SW 1271 (cell line): ENCODE measurements at places on chromosomes 12 and 14.

GRCh38 chr14:21200752-21201461 is 45.0 kb upstream of the OR5AU1 start:
- no peak for DNase-seq

DNA sequence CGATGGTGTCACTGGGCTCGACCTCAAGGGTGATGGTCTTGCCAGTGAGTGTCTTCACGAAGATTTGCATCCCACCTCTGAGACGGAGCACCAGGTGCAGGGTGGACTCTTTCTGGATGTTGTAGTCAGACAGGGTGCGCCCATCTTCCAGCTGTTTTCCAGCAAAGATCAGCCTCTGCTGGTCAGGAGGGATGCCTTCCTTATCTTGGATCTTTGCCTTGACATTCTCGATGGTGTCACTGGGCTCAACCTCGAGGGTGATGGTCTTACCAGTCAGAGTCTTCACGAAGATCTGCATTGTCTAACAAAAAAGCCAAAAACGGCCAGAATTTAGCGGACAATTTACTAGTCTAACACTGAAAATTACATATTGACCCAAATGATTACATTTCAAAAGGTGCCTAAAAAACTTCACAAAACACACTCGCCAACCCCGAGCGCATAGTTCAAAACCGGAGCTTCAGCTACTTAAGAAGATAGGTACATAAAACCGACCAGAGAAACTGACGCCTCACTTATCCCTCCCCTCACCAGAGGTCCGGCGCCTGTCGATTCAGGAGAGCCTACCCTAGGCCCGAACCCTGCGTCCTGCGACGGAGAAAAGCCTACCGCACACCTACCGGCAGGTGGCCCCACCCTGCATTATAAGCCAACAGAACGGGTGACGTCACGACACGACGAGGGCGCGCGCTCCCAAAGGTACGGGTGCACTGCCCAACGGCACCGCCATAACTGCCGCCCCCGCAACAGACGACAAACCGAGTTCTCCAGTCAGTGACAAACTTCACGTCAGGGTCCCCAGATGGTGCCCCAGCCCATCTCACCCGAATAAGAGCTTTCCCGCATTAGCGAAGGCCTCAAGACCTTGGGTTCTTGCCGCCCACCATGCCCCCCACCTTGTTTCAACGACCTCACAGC is 717 bp downstream of the UBC start:
- DNase-seq, result no peak

DNA sequence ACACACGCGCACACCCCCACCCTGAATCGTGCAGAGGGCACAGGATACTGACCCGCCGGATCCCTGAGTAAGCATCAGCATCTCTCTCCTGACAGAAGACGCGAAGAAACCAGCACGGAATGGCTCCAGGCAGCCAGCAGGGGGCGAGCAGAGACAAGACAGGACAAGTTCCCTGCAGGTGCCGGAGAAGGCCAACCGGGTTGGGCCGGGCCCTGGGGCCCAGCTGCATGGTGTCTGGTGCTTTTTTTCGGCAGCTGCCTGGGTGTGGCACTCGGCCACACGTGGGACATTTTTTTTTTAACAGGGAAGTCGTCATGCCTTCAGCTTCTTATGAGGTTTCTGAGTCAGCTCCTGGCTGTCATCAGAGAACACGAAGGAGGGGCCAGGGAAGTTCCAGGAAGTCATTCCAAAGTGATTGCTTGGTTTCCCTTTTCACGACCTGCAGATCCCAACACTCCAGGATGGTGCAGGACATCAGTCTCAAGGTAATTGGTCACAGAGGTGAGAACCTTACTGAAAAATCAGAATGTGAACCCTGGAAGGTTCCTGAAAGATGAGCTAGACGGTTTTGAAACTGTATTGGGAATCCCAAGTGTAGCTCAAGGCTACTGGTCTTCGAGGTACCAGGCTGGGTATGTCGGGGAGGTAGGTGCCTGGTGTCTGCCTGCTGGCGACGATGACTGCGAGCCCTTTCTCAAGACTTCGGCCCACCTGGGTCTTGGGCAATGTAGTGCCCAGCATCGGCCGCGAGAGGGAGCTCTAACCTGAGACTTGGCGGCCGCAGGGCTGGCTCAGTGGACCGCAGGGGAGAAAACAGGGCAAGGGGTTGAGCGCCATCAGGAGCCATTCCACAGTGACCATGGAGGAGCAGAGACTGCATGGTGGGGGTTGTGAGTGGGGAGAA is 190.8 kb upstream of the PRMT8 start:
- DNase-seq, result peak; percentile 97

- no peak for DNase-seq
Observed at GRCh38 chr14:99189201-99189801, 82.7 kb downstream of the BCL11B start.

- no peak for DNase-seq
Observed at GRCh38 chr14:67762051-67762450, 54.3 kb downstream of the ZFYVE26 start.

DNA sequence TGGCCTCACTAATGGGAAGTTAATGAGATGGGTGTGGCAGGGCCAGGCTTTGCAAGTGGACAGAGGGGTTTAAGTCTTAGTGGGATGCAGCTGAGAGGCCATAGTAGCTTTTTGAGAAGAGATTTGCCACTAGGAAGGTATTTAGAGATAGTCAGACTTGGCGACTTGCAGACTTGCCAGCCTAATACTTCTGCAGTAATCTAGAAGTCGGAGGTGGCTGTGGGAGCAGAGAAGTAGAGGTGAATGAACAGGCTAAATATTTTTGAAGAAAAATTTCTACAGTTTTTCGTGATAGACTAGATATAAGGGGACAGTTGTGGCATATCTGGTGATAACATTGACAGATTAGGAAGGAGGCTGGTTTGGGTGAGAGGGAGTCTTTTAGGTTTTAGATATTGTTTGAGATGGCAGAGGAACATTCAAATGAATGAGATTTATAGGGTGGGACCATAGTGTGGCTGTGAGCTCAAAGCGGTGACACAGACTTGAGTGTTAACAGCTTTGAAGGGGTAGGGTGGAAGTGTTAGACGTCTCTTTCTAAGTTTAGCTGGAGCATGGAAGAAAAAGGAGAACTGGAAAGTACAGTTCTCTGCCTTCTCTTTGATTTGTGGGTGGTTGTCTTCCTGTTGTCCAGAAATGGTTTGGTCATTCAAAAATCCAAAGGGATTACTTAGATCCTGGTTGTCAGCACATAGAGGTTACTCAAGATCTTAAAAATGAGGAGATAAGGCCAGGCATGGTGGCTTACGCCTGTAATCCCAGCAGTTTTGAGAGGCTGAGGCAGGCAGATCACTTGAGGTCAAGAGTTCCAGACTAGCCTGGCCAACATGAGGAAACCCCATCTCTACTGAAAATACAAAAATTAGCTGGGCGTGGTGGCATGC is 44.9 kb downstream of the MAPKAPK5 start:
- DNase-seq, result no peak

DNA sequence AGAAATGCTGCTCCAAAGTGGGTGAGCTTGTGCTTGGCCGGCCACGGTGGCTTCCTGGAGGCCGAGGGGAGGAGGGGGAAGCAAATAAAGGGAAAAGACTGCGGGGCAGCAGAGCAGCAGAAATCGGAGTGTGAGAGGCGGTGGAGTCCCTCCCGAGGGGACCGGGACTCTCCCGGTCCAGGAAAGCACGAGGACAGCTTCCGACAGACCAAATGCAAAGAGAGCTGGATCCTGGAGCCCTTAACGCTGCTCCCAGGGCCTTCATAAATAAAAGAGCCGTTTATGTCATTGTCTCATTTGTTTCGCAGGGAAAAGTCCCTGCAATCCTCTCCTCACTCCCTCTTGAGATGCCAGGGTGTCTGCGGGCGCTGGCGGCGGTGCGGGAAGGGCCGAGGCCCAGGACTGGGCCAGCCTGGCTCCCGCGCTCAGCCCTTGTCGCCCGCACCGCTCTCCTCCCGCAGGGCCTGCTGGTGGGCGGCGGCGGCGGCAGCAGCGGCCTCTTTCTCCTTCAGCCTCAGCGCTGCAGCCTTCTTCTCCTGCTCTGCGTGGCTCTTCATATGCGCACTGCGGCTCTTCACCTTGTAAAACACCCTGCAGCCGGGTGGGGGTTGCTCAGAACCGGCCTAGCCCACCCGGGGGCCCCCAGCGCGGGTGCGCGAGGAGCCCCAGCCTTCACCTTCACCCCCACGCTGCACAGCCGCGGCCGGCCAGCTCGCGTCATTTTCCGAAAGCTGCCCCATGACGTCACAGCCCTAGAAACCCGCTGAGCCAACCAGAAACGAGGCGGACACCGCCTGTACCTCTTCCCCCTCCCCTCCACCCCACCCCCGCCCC is 4.5 kb upstream of the PNMA1 start:
- no peak for DNase-seq

GRCh38 chr12:41652981-41653380 is 464.9 kb downstream of the PDZRN4 start:
- no peak for DNase-seq

GRCh38 chr12:1634590-1635191 is 5.7 kb downstream of the WNT5B start:
- peak; percentile 30 for DNase-seq

- DNase-seq, result no peak
Observed at GRCh38 chr14:104864267-104865080, 594 bp upstream of the CEP170B start.

- DNase-seq, result no peak
Observed at GRCh38 chr14:100585448-100586152, 1.6 kb downstream of the BEGAIN start.

- no peak for DNase-seq
Observed at GRCh38 chr12:49664591-49665239, 41.4 kb downstream of the PRPF40B start.

GRCh38 chr12:9340422-9341259 is 132.4 kb upstream of the PZP start:
- no peak for DNase-seq

GRCh38 chr12:127304751-127305725 is 961.9 kb upstream of the TMEM132C start:
- DNase-seq, result no peak

GRCh38 chr12:22802883-22803630 is 178.1 kb downstream of the ETNK1 start:
- no peak for DNase-seq

GRCh38 chr12:54147186-54147585 is 41.6 kb downstream of the SMUG1 start:
- no peak for DNase-seq

DNA sequence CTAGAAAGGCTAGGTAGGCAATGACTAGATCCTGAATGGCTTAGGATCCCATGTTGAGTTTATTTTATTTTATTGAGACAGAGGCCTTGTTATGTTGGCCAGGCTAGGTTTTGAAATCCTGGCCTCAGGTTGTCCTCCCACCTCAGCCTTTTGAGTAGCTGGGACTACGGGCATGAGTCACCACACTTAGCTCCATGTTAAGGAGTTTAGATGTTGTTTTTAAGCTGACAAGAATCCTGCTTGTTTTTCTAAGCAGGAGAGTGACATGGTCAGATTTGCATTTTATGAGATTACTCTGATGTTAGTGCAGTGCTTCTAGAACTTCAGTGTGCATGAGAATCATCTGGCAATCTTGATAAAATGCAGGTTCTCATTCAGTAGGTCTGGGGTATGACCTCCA is 14.5 kb downstream of the CCDC198 start:
- no peak for DNase-seq

GRCh38 chr12:92360543-92360942 is 214.9 kb upstream of the BTG1 start:
- no peak for DNase-seq

DNA sequence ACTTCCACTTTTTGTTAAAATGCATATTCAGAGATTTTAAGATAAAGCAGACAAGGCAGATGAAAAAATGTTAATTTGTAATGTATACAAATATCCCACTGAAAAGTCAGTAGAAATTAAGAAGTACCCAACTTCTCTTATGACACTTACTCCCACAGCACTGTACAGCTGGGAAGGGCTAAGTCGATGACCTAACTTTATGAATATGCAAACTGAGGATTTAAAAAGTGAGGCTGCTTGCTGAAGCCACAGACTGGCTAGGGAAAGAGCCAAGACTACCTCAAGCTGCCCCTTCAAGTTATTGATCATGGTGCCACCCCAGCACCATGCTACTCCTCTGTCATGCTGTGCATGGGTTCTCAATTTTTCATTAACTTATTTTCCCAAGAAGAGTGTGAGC is 17.0 kb downstream of the PPM1H start:
- no peak for DNase-seq

- no peak for DNase-seq
Observed at GRCh38 chr12:18955594-18955993, 173.9 kb upstream of the PLEKHA5 start.

GRCh38 chr14:93960108-93960475 is 16.3 kb downstream of the ASB2 start:
- no peak for DNase-seq

- DNase-seq, result no peak
Observed at GRCh38 chr12:69601962-69602685, 8.6 kb downstream of the LRRC10 start.

DNA sequence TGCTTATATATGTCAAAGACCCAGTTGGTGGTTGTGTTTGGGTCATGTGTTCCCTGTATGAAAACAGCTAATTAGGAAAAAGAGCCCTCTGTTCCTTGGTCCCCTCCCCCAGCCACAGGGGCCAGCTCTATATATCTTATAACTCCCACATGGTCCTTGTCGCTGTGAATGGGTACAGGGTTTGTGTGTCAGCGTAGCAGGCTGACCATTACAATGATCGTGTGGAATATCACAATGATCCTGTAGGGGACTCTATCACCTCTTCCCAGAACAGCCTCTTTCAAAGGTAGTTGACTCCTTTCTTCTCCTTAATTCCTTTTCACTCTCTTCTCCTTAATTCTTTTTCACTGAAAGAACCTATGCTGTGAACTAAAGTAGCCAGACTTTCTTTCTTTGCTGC is 51.6 kb upstream of the RIC8B start:
- no peak for DNase-seq

GRCh38 chr12:55681142-55682077 is 26.3 kb downstream of the ITGA7 start:
- DNase-seq, result no peak

GRCh38 chr12:60059180-60059579 is 463.4 kb downstream of the SLC16A7 start:
- no peak for DNase-seq

GRCh38 chr12:130603396-130603965 is 112.6 kb downstream of the RIMBP2 start:
- DNase-seq, result no peak

DNA sequence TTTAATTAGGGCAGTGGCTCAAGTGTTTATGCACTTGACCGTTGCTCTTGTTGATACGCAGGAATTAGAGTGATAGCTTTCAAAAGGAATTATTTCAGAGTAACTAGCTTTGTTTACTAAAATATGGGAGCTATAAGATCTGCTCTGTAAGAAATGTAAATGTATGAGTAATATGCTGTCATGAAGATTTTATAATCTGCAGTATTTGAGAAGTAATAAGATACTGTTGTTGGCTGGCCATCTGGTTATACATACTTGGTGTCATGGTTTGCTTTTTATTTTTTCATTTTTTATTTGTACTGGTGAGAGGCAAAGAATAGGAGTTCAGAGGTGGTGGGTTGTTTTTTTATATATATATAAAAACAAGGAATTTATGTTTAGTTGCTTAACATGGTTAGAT is 58.5 kb downstream of the PLXNC1 start:
- DNase-seq, result no peak

- DNase-seq, result no peak
Observed at GRCh38 chr12:112191840-112192321, 66.5 kb downstream of the TRAFD1 start.

GRCh38 chr12:42921741-42922504 is 332.4 kb upstream of the PRICKLE1 start:
- DNase-seq, result no peak

- no peak for DNase-seq
Observed at GRCh38 chr12:38469715-38470114, 153.1 kb downstream of the ALG10B start.
